ENCODE measurements at places on chromosomes 13 and 19.

DNA sequence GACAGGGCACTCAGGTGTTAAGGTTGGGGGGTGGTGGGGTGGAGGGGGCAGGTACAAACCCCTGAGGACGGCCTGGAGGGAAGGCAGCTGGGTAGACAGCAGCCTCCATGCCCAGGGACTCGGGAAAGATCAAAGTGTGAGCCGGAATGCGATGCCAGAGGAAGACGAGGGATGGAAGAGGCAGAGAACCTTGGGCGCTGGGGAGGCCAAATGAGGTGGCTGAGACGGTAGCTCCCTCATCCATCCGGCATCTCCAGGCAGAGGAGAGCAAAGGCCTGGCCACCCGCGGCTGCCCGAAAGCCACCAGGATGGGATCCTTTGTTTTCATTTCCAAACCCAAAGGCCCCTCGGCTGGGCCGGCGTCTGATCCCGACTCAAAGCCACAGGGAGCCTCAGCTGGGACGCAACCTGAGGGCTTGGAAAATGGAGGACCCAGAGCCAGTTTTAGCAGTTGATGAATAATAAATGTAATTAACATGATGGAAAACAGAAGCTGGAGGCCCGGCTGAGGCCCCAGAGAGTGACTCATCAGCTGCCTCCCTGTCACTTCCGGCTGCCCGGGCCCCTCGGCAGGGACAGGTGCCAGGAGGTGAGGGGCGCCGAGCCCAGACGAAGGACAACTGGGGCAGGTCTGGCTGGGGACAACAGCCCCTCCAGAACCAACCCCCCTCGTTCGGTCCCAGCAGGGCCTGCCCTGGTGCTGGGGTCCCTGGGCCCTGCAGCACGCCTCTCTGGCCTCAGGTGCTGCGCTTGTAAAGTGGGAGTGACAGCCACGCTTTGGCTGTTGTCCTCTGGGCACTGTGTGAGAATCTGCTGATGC is 61.6 kb downstream of the CEBPG start:
- no peak for DNase-seq

DNA sequence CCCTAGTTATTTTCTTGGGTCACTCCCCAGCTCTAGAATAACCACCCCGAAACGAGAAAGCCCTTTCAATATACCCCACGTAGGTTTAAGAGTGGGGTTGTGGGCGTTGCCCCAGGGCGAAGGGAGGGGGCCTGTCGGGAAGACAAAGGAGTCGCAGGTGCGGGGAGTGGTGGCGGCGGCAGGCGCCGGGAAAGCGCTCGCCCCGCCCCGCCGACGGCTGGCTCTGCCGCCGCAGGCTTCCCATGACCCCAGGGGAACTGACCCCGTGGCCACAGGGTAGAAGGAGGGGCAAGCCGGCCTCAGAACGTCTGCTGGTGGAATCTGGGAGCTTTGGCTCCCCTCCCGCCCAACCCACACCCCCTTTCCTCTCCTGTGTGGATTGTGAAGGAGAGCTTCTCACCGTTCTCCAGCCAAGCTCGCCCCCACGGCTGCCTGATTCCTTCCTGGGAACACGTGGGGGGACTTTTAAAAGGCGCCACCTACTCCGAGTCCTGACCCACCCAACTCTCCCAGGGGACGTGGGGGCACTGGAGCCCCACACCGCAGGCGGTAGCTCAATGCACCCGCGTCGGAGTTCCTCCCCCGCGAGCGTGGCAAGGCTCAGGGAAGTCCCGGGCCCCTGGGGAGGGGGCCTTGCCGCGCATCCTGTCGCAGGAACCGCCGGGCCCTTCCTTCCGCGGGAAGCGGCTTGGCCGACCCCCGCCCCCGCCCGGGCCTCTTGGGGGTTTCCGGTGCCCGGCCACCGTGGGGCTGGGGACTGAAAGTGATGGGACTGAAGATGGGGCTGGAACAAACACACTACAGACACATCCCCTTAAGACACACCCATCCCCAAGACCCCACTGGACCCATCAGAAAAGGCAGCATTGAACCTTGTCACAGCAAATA is 5.5 kb downstream of the IER2 start:
- DNase-seq: no peak

DNA sequence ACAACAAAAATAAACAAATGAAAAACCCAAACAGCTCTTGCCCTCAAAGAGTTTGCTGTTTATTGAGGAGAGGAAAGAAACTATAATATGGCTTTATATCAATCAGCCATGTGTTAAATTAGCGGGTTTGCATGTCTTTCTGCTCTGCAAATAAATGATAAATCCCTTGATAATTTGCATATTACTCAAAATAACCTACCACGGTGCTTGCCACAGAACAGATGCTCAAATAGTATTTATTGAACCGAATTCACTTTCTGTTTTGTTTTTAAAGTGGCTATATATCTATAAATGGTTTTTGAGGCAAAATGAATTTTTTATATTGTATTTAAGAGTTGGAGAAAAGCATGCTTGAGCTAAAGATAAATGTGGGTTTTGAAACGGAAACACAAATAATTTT is 428.1 kb downstream of the ITGBL1 start:
- no peak for DNase-seq

- peak; percentile 64 for DNase-seq
Observed at GRCh38 chr13:26482451-26483197, 74.9 kb upstream of the WASF3 start.

- no peak for DNase-seq
Observed at GRCh38 chr19:15292140-15292539, 40.2 kb downstream of the BRD4 start.
